ENCODE measurements at places on chromosomes 4 and X.

DNA sequence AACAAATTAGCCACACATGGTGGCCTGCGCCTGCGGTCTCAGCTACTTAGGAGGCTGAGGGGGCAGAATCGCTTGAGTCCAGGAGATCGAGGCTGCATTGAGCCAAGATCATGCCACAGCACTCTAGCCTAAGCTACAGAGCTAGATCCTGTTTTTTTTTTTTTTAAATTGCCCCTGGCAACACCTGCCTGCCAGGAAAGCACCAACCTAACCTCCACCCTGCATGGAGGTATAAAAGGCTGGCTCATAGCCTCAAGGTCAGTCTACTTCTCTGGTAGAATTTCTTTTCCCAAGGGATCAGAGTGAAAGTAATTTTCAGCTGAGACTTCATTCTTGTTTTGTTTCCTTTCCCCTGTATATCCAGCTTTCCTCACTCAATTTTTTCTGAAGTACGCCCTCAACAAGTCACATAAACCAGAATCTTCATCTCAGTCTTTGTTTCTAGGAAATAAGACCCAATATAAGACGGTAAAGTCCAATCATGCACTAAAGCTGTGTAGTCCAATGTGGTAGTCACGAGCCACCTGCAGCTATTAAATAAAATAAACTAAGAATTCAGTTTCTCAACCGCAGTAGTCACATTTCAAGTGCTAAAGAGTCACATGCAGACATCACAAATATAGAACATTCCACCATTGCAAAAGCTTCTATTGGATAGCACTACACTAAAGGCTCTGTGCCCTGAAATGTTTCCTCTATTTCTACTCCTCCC, 113.3 kb downstream of the HPGD start:
- no peak for DNase-seq

GRCh38 chr4:23234018-23234417, 541.3 kb downstream of the GBA3 start:
- no peak for DNase-seq

DNA sequence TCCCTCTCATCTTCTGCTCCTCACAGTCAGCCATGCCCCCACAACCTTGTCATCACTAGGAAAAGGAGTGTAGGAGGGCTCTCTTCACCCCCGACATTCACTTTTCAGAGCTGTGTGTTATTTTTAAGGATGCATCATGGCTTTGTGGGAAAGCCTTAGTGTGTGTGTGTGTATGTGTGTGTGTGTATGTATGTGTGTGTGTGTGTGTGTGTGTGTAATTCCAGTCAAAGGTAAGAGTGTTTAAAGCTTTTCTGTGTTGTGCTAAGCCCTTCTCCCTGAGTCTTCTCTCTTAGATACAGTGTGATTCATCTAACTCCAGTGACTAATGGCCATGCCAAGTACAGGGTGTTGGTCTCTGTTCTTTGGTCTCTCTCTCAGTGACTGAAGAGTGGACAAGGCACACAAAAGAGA, 76.6 kb downstream of the CHIC2 start:
- no peak for DNase-seq

DNA sequence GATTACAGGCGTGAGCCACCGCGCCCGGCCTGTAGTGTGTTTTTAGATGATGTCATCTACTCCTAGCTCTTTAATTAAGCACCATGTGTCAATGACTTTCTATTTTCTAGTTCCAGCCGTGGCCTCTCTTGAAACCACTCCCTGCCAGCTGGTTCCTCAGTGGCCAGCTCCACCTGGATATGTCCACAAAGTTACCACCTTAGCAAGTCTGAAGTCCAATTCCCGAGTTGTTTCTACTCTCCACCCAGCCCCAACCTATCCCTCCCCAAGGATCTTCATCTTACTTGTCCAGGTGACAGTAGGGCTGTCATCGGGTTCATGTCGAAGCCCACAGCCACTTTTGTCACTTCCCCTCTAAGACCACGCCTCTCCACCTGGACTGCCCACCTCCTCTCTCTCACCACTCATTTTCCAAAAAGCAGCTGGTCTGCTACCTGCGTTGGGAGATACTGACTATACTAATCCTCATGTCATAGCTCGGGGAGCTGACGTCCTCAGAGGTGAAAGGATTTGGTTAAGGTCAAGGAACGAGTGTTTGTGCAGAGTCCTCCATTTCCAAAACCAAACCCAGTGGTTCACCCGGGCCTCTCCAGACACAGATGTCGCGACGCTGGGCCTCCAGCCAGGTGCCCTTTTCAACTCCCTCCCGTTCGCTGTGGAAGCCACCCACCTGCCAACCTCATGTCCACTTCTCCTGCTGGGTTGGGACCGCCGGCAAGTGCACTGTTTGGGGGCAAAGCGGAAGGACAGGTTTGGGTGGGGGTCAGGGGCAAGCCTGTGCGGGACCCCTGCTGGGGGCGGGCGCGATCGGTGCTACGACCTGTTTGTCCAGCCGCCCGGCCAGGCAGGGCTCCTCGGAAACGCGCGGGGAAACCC, 704 bp downstream of the FAM3A start:
- no peak for DNase-seq

DNA sequence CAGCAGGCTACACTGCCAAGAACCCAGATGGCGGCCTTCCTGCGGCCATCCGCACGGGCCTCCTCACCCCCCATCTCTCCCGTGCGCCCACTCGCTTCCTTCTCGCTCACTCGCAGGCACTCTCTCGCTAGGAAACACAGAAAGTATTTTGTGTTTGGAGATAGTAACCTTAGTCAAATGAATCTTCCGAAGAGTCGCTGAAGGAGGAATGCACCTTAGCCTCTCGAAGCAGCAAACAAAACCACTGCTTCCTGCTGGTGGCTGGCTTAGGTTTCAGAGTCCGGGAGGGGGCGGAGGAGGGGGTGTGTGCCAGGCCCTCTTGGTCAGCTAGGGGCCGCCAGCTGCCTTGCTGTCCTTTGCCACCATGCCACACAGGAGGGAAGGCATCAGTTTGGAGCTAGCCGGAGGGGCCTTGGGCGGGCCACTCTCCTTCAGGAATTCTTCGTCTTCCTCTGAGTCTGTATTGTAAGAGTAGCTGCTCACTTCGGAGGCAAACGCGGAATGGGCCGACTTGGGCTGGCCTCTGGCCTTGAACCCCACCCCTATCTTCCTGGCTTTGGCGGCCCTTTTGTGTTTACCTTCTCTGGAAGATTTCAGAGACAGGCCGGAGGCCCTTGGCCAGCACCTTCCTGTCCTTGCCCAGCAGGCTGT, 73.2 kb upstream of the UCP1 start:
- no peak for DNase-seq

GRCh38 chrX:107454302-107454701, 4.8 kb downstream of the FRMPD3 start:
- peak; percentile 26 for DNase-seq

GRCh38 chr4:137528673-137529072, 3.6 kb downstream of the PCDH18 start:
- DNase-seq: no peak

DNA sequence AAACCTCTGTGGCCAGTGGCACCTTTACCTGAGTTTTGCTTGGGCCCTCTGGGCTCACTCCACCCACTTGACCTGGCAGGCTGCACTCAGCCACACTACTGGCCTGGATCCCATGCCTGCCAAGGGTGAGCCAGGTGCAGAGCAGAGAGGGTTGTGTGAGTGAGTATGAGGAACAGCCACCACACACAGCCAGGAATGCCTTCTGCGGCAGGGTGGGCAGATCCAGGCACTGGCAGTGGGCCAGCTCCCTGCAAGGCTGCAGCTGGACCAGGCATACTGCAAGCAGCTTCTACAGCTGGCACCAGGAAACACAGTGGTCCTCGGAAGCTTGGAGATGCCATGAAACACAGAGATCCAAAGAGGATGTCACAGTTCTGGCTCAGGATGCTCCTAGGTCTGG, 570.1 kb upstream of the ACTRT1 start:
- no peak for DNase-seq

DNA sequence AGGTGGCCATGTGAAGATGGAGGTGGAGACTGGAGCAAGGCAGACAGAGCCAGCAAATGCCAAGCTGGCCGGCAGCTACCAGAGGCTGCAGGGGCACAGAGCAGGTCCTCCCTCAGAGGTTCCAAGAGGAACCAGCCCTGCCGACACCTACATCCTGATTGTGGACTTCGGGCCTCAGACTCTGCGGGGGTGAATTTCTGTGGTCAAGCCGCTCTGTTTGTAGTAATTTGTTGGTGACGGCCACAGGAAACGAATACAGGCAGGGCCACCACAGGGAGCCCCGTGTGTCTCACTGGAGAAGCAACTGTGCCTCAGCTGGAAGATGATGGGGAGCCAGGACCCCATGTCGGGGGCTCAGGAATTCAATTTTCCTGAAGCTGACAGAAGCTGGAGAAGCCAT, 28.3 kb downstream of the ZFYVE28 start:
- no peak for DNase-seq

GRCh38 chrX:148555101-148555500, 54.7 kb downstream of the AFF2 start:
- no peak for DNase-seq

GRCh38 chrX:70592091-70592490, 147.5 kb downstream of the DLG3 start:
- peak; percentile 17 for DNase-seq

DNA sequence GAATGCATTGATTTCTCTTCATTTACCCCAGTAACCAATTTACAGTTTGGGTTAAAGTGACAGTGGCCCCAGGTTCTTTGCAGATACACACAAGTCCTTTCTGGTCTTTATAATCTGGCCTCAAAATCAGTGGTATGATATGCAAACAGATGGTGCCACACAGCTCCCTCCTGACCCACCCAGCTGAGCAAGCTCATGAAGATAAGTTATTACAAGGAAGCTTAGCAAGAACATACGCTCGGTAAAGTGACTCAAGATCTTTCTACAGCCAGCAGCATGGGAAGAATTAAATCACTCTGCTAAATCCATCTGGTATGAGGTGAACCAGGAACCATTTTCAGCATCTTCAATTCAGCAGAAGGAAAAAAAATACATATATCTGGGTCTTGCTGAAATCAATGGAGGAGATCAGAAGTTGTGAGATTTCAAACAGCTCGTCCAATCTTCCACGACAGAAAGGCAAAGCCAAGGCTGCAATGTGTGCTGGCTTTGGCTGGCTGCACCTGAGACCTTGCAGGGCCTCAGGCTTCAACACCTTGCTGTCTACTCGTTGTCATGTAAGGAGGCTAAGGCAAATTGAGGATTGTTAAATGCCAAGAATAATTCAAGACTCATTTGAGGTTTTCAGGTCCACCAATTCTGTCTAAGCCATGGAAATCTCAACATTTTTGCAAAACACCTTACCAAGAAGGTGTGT, 28.2 kb downstream of the SEL1L3 start:
- no peak for DNase-seq

GRCh38 chrX:136909119-136909705, 28.7 kb upstream of the RBMX start:
- peak; percentile 61 for DNase-seq

DNA sequence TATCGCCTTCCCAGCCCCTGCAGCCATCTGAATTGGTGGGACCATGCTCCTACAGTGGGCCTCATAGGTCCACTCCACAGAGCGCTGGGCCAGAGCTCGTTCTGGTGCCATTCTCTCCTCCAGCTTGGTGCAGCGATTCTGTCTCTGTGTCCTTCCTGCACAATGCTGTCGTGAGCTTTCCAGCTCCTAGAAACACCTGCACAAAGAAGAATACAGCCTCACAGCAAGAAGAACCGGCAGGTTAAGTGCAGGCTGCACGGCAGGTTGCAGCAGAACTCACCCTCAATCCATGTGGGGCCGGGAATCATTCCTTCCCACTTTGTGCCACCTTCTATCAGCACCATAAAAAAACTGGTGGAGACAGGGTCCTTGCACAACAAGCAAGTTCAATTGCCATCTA, 101.2 kb upstream of the ENPP6 start:
- no peak for DNase-seq
